GM23248 (cell line): ENCODE measurements at places on chromosomes 3 and 15.
A peak's percentile ranks its signal among the peaks of the same experiment; 100 is the strongest.

DNA sequence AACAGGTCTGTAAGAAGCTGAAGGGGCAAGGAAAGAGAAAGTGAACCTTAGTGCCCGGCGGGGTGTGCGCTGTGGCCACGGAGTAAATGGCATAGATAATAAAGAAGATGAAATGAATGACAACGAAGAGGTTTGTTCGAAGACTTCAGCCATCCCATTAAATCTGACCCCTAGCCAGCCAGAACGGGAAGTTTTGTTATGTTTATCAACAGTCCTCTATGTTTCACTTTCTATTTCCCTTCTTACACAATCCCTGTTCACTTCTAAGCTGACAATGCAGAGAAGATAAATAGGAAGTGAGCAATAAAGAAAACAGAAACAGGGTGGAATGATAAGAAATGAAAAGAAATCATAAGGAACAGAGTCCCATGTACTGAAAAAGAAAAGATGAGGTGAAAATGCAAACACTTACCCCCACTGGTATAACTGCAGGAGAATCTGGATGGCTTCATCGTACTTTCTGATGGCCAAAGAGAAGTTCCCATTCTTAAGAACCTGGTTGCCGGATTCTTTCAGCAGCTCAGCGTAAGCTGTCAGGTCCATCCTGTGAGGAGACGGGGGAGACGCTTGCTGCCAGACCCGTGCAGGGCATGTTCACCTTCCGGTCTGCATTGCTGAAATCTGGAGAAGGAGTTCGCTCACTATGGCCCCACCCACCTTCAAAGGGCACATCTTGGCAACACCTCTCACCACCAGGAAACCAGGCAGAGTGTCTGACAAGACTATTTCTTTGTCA lies 36.8 kb downstream of the TRANK1 start:
- DNase-seq: peak; percentile 73

DNA sequence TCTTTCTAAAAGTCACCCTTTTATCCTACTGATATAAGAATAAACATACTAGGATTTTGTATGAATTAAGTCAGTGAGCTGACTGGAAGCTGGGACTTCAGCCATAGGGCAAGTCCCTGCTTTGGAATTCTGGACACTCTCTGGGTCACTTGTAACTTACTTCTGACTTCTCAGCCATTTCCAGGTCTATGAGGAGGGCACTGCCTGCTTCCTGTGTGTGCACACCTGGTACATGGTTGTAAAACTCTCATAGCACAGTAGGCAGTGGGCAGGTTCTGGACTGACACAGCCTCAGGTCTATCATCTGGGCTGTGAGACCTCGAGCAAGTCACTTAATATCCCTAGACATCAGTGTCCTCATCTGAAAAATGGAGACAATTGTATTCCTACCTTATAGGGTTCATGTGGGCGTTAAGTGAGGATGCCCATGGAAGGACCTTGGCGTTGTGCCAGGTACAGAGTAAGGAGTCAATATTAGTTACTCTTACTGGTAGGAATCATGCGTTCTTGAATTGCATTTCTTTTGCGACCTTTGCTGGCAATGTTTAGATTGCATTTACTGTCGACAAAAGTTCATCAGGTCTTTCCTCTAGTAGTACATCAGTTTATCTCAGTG lies 27.5 kb upstream of the TGM5 start:
- DNase-seq: no peak

DNA sequence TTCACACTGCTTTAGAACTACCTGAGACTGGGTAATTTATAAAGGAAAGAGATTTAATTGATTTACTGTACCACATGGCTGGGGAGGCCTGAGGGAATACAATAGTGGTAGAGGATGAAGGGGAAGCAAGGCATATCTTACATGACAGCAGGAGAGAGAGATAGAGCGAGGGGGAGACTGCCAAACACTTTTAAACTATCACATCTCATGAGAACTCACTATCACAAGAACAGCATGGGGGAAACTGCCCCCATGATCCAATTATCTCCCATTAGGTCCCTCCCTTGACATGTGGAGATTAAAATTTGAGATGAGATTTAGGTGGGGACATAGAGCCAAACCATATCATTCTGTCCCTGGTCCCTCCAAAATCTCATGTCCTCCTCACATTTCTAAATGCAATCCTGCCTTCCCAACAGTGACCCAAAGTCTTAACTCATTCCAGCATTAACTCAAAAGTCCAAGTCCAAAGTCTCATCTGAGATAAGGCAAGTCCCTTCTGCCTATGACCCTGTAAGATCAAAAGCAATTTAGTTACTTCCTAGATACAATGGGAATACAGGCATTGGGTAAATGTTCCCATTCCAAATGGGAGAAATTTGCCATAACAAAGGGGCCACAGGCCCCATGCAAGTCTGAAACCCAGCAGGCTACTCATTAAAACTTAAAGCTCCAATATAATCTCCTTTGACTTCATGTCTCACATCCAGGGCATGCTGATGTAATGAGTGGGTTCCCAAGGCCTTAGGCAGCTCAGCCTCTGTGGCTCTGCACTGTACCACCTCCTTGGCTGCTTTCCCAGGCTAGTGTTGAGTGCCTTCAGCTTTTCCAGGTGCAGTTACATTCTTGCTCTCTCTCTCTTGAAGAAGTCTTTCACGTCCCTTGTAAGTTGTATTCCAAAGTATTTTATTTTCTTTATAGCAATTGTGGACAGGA lies 481.7 kb upstream of the TGFBR2 start:
- DNase-seq: peak; percentile 57

DNA sequence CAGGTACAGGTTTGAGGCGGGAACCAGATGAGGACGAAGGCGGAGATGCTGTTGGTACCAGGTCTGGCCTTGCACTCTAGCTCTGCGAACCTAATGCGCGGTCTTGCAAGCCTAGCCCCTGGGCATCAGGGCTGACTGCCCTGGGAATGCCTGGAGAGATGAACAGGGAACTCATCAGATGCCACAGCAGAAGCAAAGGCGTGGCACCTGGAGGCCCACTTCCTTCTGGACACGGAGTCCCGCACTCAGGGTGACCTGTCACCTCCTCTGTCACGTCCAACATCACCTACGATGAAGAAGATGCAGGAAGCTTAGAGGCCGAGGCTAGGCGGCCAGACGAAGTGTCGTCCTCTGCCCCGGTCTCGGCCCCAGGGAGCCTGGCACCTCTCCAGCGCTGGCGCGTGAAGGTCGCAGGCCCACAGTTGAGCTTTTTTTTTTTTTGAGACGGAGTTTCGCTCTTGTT lies 9.4 kb downstream of the RPLP1 start:
- DNase-seq: no peak

GRCh38 chr3:8441969-8442559 lies 59.6 kb upstream of the LMCD1 start:
- DNase-seq: peak; percentile 77
